ENCODE measurements at places on chromosomes 6 and 20.

GRCh38 chr20:57251344-57251743 lies 15.1 kb downstream of the BMP7 start:
- no peak for DNase-seq

GRCh38 chr6:19181211-19181610 lies 656.0 kb upstream of the ID4 start:
- no peak for DNase-seq

- DNase-seq = peak; percentile 50
These were observed 35.7 kb downstream of the RRBP1 start for GRCh38 chr20:17646209-17646960.

DNA sequence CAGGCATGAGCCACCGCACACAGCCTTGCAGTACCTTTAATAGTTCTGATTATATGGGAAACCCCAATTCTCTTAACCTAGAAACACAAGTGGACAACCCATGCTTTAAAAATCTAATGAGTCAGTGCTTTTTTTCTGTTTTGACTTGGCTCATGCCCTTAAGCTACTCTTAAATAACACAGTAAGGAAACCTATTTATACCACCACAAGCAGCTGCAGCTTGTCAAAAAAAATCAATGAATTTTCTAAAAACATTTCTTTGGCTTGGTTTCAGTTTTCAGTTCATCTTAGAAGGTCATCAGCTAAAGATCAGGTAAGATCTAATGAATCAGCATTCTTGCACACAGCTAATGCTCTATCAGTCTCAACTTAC lies 124.1 kb upstream of the DST start:
- DNase-seq = no peak

DNA sequence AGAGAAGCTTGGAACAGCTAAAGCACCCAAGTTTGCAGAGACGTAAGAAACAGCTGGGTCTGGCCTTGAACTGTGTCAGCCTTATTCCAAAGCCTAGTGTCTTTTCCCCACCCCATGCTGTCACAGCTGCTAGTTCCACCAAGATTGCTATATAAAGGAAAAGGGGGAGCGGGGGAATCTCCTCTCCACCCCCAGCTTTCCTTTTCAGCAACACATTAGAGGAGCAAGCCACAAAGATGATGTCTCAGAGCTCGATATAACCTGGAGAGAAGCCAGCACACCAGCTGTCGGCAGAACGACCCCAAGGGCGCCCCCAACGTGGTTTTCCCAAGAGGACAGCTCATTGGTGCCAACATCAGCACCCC lies 36.5 kb downstream of the ATP9A start:
- DNase-seq = no peak

- no peak for DNase-seq
These were observed 126.3 kb downstream of the CARMIL1 start for GRCh38 chr6:25405442-25405841.

All from NCI-H1436 treated with DMSO at 0.1 percent for 48 hours (cell line).